ENCODE measurements at places on chromosomes 12 and 14.

GRCh38 chr14:87567618-87568295 lies 425.2 kb downstream of the GALC start:
- no peak for DNase-seq

DNA sequence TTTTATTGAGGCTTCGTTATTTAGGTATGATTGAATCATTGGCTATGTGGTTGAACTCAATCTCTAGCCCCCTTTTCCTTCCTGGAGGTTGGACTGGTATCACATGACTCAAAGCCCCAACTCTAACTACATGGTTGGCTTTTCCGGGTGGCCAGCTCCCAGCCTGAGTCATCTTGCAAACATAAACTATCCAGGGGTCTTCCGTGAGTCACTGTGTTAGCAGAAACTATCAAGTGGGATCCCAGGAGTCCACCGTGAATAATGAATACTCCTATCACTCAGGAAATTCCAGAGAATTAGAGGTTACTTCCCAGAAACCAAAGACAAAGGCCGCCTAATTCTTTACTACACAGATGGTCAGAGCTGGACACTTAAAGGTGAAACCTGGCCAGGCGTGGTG lies 19.7 kb upstream of the PLEKHD1 start:
- no peak for DNase-seq

DNA sequence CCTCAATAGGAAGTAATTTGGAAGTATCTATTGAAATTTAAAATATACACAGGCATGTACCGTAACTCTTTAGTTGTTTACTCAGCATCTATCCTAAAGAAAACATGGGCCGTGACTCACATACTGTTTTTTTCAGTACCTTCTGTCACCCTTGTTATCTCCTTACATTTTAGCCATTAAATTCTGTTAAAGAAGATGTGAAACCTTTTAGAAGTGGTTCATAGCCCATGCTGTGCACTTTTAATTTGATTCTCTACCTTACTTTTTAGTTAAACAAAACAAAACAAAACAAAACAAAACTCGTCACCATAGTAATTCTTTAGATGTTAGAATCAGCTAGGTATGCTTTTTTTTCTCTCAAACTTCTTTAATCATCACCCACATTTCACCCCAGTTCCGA lies 494.4 kb upstream of the RGS6 start:
- no peak for DNase-seq

- no peak for DNase-seq
These were observed 25.9 kb upstream of the OR4E1 start for GRCh38 chr14:21699551-21699950.

DNA sequence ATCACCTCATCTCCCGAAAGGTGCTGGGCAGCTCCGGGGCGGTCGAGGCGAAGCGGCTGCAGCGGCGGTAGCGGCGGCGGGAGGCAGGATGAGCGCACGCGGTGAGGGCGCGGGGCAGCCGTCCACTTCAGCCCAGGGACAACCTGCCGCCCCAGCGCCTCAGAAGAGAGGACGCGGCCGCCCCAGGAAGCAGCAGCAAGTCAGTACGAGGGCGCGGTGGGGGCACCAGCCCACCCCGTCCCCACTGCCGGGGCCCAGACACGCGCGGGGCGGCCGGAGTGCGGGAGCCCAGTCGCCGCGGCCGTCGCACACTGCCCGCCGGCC lies 862 bp downstream of the HMGA2 start:
- DNase-seq: no peak

DNA sequence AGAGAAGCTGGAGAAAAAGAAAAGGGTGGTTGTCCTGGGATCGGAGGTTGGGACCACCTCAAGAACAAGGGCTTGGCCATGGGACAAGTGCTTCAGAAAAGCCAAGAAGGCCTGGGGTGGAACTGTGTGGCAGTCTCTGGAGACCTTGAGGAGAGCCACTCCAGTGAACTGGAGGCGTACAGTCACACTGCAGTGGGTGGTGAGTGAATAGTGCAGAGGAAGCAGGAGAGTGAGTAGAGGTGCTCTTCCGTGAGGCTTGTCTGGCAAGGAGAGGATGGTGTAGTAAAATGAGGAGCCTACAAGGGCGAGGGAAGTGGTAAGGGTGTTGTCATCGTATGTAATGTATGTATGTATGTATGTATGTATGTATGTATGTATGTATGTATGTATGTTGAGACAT lies 20.9 kb downstream of the RASSF3 start:
- no peak for DNase-seq

DNA sequence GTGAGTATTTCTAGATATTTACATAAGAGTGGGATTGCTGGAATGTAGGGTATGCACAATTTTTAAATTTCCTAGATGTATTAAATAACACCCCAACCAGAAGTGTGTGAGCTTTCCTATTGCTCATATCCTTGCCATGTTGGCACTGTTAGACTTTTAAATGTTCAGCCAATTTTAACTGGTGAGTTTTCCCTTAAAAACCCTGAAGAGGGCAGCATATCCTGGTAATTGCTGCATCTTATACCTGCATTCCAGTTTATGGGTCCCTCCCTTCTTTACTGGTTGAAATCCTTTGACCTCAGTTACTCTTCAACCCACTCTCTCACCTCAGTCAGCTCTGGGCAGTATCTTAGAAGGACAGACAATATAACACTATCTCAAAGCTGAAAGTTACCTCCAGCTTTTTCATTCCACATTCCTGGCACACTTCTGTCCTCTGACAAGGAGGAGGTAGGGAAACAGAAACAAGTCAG lies 270.6 kb downstream of the PAWR start:
- peak; percentile 69 for DNase-seq

GRCh38 chr14:101198398-101199027 lies 295.0 kb upstream of the RTL1 start:
- DNase-seq: no peak

DNA sequence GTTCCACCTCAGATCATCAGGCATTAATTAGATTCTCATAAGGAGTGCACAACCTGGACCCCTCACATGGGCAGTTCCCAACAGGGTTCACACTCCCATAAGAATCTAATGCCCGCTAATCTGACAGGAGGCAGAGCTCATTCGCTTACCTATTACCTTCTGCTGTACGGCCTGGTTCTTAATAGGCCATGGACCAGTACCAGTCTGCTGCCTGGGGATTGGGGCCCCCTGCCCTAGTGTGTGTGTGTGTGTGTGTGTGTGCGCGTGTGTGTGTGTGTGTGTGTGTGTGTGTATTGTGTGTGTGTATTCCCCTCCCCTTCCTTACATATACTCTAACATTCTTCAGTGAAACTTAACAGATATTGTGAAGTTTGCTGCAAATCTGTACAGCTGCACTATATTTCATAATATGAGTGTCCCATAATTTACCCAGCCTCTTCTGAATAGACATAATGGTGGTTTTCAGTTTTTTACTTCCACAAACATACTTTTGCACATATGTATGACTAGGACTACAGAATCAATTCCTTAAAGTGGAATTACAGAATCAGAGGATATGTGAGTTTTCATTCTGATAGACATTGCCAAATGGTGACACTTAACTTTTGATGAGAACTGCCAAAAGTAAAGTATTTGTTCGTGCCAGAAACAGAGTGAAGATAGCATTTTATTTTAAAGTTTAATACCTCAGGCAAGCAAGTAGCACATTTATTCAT lies 205.2 kb upstream of the EEA1 start:
- DNase-seq: no peak

DNA sequence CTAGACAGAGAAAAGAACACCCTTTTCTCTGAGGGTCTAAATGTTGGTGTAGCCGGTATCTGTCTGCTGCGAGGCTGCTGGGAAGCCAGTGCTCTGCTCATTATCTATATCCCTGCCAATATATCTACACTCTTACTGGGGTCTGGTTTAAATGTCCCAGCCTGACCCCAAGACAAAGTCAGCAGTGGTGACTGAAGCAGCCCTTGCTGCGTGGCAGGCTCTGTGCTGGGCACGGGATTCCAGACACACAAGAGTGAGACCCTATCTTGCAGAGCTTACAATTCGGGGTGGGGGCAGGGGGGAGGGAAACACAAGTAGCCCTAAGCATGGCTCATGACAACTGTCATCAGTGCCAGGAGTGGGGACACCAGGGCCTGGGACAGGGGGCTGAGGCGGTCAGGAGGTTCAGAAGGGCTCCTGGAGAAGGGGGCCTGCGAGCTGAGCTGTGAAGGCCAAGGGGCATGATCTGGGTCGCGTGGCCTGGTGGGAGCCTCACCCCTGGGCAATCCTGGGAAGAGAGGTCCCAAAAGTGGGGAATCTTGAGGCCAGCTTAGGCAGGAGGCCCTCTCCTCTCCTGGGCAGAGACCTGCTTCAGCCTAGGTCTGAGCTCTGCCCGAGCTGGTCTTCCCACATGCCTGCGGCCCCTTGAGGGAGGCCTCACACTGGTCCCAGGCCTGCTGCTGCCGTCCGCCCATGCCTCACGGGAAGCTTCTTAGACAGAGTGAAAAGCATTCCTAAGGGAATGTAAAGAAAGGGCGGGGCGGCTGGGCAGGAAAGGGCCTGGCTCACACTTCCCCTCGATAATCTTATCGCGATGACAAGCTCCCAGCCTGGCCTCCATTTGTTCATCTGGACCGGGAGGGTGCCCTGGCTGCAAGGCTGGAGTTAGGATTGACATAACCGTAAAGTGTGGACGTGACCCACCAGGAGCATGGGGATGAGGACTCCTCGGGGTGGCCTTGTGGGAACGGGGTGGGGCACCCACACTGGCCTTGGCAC lies 7.3 kb upstream of the RCOR1 start:
- DNase-seq: no peak

- DNase-seq: peak; percentile 39
These were observed 1.0 kb upstream of the GXYLT1 start for GRCh38 chr12:42145552-42146215.

DNA sequence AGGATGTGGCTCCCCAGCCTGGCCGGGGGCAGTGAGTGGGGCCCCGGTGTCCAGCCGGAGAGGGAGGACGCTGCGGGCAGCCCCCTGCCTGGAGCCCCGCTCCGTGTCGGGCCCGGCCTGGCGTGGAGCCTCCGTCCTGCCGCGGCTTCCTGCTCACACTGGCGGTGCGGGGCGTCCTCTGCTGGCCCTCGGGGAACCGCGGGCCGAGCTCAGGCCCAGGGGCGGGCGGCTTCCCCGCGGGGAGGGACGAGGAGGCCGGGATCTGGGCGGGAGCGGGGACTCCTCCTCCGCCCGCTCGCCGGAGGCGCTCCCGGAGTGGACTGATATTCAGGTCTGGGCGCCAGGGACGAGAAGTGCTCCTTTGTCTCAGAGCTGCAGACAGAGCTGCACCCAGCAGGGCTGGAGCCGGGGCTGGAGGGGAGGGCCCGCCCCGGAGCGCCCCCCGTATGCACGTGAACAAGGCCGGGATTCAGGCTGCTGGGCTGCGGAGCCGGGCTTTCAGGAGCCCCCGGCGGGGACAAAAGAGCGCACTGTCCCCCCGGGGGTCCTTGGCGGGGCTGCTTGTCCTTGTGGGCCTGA lies 2.2 kb downstream of the MMP17 start:
- peak; percentile 89 for DNase-seq

DNA sequence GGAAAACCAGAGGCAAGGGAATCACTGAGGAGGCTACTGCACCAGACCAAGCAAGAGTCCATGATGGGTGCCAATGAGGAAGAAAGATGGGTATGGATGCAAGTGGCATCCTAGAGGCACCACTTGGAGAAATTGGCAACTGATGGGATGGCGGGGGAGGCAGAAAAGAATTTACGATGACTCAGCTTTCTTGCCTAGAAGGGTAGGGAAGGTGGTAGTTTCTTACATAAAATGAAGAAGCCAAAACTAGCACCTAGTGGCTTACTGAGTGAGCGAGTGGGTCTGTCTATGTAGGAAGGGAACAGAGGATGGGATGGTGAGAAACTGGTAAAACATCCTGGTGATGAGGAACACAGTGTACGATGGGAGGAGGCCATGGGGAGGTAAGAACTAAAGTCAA lies 80.8 kb downstream of the CIT start:
- no peak for DNase-seq

- no peak for DNase-seq
These were observed 71.8 kb upstream of the PTPRB start for GRCh38 chr12:70709022-70709421.

GRCh38 chr12:29242921-29243431 lies 93.9 kb downstream of the FAR2 start:
- DNase-seq: no peak

GRCh38 chr12:120651821-120652220 lies 11.4 kb downstream of the CABP1 start:
- no peak for DNase-seq

- DNase-seq: peak; percentile 81
These were observed 3.4 kb downstream of the TAMALIN start for GRCh38 chr12:52010152-52010622.

GRCh38 chr12:6459004-6459337 lies 7.1 kb downstream of the TAPBPL start:
- no peak for DNase-seq

DNA sequence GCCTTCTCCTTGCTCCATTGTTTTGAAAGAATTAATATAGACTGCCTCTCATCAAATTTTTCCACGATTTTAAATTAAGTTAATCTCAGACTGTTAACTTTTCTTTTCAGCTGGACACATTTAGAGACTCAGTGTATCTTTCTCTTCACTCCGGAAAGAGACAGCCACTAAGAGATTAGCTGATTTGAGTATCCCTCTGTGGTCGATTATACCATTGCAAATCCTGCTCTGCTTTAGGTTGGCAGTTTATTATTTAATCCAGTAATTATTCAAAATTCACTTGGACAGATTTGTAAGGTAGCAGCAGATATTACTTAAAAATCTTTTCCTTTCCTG lies 588 bp upstream of the TWF1 start:
- no peak for DNase-seq

DNA sequence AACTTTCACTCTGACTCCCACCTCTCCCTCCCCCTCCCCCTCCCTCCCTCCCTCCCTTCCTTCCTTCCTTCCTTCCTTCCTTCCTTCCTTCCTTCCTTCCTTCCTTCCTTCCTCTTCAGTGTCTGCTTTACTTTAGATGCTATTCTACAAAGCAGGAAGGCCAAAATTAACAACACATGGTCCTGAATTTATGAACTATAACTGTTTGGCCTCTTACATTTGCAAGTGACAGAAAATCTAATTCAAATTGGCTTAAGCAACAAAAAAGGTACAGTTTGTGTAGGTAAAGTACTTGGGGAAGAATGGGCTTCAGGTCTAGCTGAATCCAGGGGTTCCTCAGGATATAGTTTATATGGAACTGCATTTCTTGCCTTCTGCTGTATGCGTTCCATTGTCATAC lies 673.0 kb downstream of the AACS start:
- no peak for DNase-seq

DNA sequence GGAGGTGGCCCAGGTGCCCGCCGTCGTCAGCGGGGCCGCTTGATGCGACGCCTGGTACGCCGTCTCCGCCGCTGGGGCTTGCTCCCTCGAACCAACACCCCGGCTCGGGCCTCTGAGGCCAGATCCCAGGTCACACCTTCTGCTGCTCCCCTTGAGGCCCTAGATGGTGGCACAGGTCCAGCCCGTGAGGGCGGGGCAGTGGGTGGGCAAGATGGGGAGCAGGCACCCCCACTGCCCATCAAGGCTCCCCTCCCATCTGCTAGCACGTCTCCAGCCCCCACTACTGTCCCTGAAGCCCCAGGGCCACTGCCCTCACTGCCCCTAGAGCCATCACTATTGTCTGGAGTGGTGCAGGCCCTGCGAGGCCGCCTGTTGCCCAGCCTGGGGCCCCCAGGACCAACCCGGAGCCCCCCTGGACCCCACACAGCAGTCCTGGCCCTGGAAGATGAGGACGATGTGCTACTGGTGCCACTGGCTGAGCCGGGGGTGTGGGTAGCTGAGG lies 5.5 kb downstream of the LRP10 start:
- no peak for DNase-seq
